ENCODE measurements at places on chromosomes 6 and 20.

- DNase-seq = no peak
These were observed 525 bp downstream of the NCOA7 start for GRCh38 chr6:125791151-125791819.

- DNase-seq = no peak
These were observed 638 bp downstream of the PACSIN1 start for GRCh38 chr6:34466242-34467185.

DNA sequence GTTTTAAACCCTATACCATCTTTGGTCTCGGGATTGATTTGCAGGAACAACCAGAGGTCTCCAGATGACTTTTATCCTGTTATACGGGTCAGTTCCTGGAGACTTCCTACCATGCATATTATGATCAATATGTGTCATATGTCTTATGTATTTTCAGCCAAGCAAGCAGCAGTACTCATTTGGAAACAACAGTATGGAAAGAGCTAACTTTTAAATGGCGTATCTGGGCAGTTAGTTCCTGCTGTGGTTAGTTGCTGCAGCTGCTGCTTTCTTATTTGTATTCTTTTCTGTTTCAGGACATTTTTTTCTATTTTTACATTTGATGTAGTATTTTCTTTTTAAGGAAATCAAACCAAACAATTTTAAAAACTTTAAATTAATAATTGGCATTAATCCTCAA, 207.5 kb downstream of the MANEA start:
- DNase-seq = no peak

DNA sequence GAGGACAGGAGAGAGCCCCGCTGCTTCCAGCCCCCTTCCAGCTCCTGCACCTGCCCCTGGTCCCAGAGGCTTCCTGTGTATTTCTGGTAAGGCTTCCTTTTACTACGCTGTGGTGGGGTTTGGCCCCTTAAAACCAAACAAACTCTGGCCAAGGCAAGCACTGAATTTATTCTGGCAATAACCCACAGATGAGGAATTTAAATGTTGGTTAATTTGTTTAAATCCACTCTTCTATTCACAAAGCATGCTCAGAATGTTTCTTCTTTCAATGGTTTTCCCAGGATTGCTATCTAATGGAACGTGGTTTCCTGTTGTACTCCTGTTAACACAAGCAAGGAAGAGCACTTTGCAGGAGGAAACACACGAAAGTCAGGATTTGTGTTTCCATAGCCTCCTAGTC, 236.5 kb upstream of the FOXQ1 start:
- DNase-seq = no peak

DNA sequence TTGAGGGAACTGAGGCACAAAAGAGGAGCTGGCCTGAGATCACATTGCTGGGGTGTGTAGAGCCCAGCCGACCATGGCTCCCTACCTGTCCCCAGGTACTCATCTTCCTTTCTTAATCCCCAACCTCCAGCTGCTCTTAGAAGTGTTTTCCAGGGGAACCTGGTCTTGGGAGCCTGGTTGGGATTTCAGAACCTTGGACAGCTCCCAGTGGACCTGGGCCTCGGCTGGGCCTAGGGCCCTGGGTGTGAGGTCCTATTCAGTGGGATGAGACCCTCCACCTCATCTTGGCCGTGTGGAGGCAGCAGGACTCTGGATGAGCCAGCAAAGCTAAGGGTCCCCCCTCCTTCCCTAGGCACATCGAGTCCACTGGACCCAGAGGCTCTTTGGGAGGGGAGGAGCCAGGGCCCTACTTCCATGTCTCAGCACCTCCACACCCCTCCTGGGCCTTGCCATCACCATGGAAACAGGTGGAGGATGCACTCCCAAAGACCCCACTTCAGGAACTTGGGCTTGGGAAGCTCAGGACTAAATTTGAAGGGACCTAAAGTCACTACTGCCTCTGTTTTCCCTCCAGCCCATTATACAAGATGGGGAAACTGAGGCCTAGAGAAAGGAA, 38.5 kb downstream of the DLGAP4 start:
- DNase-seq = no peak

- no peak for DNase-seq
These were observed 122.0 kb downstream of the CDK19 start for GRCh38 chr6:110693296-110693695.

GRCh38 chr6:115908906-115909559, 151.7 kb downstream of the FRK start:
- no peak for DNase-seq

GRCh38 chr6:134398453-134398852, 80.5 kb upstream of the SGK1 start:
- no peak for DNase-seq

DNA sequence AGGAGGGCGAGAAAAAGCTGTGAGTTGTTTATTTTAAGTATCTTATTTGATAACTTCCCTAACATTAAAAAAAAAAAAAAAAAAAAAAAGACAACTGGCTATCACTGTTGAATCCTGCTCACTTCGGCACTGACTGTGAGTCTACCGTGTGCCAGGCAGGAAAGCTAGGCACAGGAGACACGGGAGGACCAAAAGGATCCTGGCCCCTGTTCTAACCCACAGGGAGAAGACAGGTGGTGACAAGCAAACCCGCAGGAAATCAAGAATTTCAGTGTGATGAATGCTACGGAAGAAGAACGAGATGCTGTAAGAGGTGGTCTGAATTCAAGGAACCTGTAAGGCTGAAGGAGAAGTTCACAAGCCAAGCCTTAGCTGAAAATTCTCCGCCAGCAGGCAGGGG, 94.7 kb upstream of the NFATC2 start:
- DNase-seq = no peak

DNA sequence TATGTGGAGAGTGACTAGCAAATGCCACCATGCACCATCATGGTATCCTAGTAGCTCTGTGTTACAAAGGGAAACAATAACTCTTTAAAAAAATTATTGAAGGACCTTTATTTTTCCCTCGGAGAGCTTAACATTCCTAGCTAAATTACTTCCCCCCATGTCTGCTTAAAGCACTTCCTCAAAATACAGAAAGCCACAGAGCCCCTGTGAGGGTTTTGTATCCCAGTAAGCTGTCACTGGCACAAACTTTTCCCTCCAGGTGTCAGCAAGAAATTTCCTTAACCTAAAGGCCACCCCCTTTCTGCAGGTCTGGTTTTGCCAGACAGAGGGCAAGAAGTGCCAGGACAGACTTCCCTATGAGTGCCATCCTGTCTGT, 340.0 kb upstream of the PRDM1 start:
- DNase-seq = no peak

- DNase-seq = no peak
These were observed 356.4 kb downstream of the PRKN start for GRCh38 chr6:162371121-162371520.

- no peak for DNase-seq
These were observed 37.8 kb downstream of the MCUR1 start for GRCh38 chr6:13776602-13777001.

DNA sequence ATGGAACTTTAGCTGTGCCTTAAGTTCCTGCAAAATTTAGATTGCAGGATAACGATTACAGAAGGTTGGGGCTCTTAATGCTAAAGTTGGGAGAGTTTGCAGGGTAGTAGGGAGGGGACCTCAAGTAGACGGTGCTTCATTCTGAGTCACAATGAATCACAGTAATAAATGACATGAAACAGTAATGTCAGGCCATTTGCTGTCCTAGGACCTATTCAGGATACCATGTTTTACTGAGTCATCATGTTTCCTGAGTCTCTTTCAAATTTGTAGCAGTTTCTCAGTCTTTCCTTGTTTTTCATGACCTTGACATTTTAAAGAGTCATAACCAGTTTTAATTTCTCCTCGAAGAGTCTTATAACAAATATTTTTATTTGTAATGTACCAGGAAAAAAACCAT, 406.9 kb upstream of the MAP3K7 start:
- no peak for DNase-seq

GRCh38 chr20:37711001-37711400, 17.2 kb downstream of the CTNNBL1 start:
- DNase-seq = no peak

- DNase-seq = no peak
These were observed 24.7 kb upstream of the ZFAND3 start for GRCh38 chr6:37794825-37795224.

DNA sequence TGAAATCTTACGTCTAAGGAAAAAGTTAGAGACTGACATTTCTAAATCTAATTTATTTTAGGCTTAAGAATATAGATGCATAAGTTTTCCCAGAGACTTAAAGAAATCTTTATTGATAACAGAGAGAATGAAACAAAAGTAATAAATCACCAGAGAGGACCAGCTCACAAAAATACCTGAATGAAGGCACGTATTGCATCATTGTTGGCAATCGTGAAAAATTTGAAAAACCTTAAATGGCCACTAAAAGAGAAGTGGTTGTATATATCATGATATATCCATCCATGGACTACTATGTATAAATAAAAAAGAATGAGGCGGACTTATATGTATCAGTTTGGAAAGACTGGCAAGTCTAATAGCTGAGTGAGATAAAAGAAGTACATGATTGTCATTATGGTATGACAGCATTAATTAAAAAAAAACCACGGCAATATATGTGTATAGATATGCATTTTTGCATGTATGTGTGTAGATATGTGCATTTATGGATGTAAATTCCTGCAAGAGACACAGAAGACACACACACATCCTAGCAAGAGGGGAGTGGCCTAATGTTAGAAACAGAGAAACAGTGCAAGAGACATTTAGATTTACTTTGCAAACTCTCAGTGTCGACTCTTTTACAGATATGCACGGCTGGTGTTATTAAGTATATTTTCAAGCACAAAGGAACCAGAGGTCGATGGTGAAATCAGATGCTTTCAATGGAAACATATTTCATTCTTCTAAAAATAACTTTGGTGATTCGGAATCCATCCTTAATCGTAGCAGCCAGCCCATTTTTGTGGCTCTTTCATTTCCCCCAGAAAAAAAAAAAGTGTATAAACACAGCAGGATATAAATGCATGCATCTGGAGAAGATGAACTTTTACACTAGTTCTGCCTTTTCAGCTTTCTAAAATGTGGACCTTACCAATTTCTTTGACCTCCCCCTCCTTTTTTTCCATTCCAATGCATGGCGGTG, 156.1 kb upstream of the SALL4 start:
- DNase-seq = no peak

DNA sequence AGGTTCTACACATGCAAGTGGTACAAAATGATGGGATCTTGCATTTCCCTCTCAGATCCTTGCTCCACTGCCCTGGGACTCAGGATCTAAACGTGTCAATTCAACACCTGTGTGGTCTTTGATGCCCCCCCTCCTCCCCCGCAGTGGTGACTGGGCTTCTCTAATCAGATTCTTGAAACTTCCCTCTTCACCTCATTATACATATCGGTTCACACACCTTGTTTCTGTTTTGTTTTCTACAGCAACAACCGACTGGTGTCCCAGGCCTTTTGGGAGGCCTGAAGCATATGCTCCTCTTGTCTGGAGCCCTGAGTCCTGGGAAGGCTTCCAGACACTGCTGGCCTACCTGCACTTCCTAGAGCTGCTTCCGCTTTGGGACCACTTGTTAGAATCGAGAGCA, 20.0 kb downstream of the SAMD3 start:
- peak; percentile 18 for DNase-seq

DNA sequence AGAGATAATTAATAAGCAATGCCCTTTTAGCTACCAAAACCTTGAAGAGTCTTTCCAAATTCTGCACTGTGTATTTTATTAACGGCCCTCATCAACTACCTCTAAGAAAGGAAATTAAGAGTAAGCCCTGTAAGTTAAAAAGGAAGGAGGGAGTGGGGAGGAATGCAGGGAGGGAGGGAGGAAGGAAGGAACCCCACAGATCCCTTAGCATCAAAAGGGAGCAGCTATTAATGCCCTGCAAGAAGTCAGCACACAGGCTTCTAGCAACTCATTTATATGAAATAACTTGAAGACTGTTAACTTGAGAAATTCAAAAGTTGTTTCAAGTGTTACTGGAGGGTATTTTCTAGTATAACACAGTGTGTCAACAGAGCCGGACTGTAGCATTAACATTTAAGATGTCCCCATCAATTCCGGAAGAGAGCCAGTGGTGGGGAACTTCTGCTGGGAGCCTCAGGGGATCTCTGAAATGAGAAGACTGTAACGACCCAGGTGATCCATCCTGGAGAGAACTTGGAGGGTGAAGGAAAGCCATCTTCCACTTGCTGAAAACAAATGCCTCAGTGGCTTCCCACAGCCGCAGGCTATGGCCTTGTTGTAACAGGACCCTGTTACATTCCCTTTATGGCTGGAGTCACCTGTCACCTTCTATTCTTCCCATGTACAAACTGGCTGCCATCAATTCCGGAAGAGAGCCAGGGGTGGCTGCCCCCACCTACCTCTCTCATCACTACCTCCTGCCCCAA, 33.2 kb downstream of the SLC22A23 start:
- no peak for DNase-seq

GRCh38 chr20:2234598-2235191, 61.1 kb upstream of the TGM3 start:
- no peak for DNase-seq

Measured in GM06990 (cell line).